Activated T-helper 2 cell treated with anti-CD3 and anti-CD28 coated beads, Interferon-gamma antibody, Interleukin-2, Interleukin-4, amounts not matched to agents 10 μg/mL and 5 μg/mL and 100 μg/mL, durations not matched to agents 14 hours and 24 hours and 36 hours (primary cell): ENCODE measurements at places on chromosomes 12 and 14.

DNA sequence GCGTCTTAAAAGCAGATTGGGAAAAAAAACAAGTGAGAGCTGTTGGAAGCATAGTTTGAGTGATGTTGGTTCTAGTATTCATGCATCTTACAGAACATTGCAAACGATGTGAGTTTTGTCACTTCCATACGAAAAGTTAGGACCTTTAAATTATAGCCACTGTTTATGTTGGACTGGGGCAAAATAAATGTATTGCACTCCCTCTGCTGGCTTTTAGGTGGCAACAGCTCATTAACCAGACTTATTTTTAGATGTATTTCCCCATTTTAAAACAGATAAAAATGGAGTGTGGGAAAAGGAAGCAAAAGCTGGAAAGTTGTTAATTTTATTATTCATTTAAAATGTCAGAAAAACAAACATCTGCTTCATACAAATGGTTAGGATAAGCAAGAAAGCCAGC lies 111.9 kb downstream of the LGR5 start:
- no peaks in the 10 kb centered on the region for H3K36me3 ChIP-seq
- DNase-seq = no peak
- H3K4me3 ChIP-seq = no peak overlapping the region
- H3K27me3 ChIP-seq = no peaks in the 10 kb centered on the region
- H3K27ac ChIP-seq = no peak overlapping the region

- H3K4me1 ChIP-seq = no peaks in the 10 kb centered on the region
- no peak for DNase-seq
- H3K27me3 ChIP-seq = no peaks in the 10 kb centered on the region
- no peak overlapping the region for H3K4me3 ChIP-seq
- no peak overlapping the region for H3K27ac ChIP-seq
Observed at GRCh38 chr12:5466521-5466960, 34.6 kb downstream of the NTF3 start.

DNA sequence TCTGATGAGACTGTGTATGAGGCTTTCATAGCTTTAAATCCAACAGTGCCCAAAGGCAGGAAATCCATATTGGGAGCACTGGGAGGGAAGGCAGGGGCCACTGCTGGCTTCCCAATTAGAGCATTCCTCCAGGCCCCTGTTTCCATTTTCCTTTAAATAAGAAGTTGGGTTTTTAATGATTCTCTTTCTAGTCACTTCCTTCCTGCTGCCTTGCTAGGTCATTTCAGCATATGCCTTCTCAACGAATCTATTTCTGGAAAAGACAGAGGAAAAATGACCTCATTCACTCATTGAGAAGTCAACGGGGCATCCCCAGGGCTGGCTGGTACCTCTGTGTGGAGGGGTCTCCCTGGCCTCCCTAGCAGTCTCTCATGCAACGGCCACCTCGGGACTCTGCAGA lies 43.5 kb downstream of the IGF1 start:
- peaks cover 8% of the 10 kb centered on the region for H3K4me1 ChIP-seq
- DNase-seq = no peak
- H3K36me3 ChIP-seq = no peaks in the 10 kb centered on the region
- no peak overlapping the region for H3K27ac ChIP-seq
- H3K27me3 ChIP-seq = peaks cover 3% of the 10 kb centered on the region
- H3K4me3 ChIP-seq = no peak overlapping the region

- H3K27me3 ChIP-seq = no peaks in the 10 kb centered on the region
- no peak overlapping the region for H3K4me3 ChIP-seq
Observed at GRCh38 chr12:89247541-89247942, 104.8 kb downstream of the DUSP6 start.

GRCh38 chr12:65443038-65443437 lies 164.6 kb downstream of the MSRB3 start:
- peaks cover 2% of the 10 kb centered on the region for H3K27me3 ChIP-seq
- no peak overlapping the region for H3K4me3 ChIP-seq
- no peaks in the 10 kb centered on the region for H3K36me3 ChIP-seq
- DNase-seq = no peak
- no peaks in the 10 kb centered on the region for H3K4me1 ChIP-seq

DNA sequence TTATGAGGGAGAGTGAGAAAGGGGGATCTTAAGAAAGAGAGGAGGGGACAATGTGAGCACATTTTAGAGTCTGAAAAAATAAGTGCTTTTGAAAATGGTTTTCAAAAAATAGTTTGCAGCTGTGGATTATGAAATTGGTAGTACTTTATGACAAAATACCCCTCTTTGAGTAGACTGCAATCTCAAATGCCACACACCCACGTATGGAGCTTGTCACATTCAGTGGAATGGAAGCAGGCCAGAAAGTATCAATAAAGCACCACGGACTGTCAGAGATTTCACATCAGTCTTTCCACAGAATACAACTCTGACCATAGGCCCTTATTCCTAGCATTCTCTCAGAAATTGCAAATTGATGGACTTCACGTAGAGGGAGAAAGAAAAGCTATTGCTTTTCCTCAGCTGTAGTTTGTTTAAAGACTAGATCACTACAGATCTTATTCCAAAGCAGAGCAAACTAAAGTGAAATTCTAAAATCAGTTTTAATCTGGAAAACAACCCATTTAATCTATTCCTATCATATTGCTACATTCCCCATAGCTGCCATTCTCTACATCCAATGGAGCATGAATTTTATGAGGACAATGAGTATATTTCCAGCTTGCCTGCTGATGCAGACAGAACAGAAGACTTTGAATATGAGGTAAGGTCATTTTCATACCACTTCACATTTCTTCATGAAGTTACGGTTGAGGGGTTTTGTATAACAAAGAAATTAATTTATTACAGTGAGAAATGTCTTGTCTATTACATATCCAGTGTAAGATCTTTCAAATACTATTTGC lies 321.3 kb downstream of the PDZRN4 start:
- no peaks in the 10 kb centered on the region for H3K36me3 ChIP-seq
- no peaks in the 10 kb centered on the region for H3K4me1 ChIP-seq
- H3K4me3 ChIP-seq = no peak overlapping the region
- H3K27me3 ChIP-seq = no peaks in the 10 kb centered on the region

DNA sequence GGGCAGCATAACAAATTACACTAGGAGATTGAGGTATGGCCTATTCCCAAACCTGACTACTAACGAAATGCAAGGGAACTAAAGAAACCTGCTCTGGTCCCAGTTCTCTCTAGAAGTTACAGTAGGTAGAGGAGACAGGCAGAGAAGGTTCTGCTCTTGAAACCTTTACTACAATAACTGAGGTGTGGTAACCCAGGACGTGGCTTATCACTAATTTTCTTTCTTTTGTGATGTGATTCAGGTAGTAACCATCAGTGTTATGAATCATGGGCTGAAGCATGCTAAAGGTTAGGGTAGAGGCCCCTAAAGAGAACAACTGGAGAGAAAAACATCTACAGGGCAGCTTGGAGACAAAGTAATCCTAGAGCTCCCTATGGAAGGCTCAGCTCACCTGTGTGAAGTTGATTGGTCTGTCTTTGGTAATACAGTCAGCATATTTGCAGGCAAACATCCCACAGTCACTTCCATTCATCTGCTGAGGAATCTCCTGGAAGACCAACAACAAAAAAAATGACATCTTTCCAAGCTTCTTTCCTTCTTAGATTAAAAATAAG lies 41.8 kb upstream of the COL2A1 start:
- no peaks in the 10 kb centered on the region for H3K4me1 ChIP-seq
- H3K36me3 ChIP-seq = peaks cover 49% of the 10 kb centered on the region
- no peaks in the 10 kb centered on the region for H3K27me3 ChIP-seq
- DNase-seq = no peak

DNA sequence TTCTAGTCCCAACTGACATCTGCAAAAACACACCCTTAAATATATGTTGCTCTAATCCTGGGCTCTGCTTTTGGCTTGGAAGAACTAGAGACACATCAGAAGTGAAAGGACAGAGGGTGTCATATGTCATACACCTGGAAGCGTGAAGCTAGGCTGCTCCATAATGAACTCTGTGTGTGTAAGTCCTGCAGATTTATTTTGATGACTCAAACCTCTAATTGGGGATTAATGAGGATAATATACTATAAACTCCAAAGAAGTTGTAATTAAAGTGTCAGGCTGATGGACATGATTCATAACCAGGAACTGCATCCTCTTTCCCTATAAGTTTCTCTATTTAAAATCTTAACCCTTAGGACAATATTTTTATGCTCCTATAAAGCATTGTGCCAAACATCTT lies 4.4 kb upstream of the KCNK10 start:
- peaks cover 49% of the 10 kb centered on the region for H3K27me3 ChIP-seq
- H3K36me3 ChIP-seq = no peaks in the 10 kb centered on the region
- DNase-seq = no peak
- no peak overlapping the region for H3K4me3 ChIP-seq
- H3K27ac ChIP-seq = no peak overlapping the region

- DNase-seq = no peak
- no peaks in the 10 kb centered on the region for H3K36me3 ChIP-seq
Observed at GRCh38 chr12:85277191-85277590, 2.8 kb upstream of the ALX1 start.

DNA sequence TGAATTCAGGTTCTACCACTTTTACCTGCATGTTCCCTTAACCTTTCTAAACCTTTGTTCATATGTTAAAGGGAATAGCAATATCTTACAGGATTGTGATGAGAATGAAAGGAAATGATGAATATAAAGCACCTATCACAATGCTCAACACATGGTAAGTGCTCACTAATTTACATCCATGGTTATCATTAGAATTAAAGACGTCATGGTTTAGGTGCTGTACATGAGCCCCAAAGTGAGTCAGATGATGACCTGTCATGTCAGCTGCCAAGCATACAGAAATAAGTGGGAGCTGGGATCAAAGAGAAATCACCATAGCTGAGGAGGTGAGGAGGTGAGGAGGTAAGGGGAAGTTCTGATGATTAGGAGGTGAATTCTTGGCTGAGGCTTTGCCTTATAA lies 135.9 kb upstream of the ATP2B1 start:
- no peak overlapping the region for H3K27ac ChIP-seq
- H3K4me3 ChIP-seq = no peak overlapping the region
- H3K36me3 ChIP-seq = no peaks in the 10 kb centered on the region
- no peaks in the 10 kb centered on the region for H3K4me1 ChIP-seq
- H3K27me3 ChIP-seq = peaks cover 17% of the 10 kb centered on the region

- DNase-seq = no peak
- H3K4me3 ChIP-seq = peak overlapping the region; percentile 89
- no peak overlapping the region for H3K27ac ChIP-seq
- no peaks in the 10 kb centered on the region for H3K36me3 ChIP-seq
- peaks cover 24% of the 10 kb centered on the region for H3K4me1 ChIP-seq
Observed at GRCh38 chr12:56361487-56362129, 1.0 kb downstream of the APOF start.

DNA sequence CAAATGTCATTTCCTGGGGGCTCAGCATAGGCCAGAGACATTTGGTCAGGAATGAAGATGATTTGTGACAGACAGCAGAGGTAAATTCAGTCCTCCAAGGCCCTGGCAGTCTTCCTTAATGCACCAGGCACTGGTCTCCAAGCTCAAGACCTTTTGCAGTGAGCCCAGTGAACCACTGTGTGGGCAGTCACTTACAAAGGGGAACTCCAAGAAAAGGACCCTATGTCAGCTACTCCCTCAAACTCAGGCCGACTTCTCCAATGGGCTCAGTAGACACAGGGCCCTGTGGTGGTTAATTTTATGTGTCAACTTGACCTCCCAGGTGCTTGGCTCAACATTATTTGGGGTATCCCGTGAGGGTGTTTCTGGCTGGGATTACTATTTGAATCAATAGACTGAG lies 29.3 kb upstream of the PLEK2 start:
- no peak overlapping the region for H3K4me3 ChIP-seq
- H3K36me3 ChIP-seq = no peaks in the 10 kb centered on the region
- DNase-seq = no peak
- H3K27me3 ChIP-seq = peaks cover 27% of the 10 kb centered on the region

DNA sequence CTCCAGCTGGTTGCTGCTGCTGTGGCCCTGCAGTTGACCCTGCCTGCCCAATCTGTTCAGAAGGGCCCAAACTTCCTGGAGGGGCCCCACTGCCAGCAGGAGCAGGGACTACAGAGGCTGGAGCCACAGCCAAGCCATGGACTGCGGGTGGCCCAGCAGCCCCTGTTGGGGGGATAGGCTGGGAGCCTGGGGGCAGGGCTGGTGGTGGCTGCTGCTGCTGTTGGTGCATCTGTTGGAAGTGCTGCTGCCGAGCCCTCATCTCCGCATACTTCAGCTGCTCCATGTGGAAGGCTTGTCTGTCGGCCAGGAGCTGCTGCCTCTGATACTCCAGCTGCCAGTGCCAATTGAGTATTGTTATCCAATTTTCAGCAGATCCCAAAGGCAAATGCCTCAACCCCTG lies 7.2 kb downstream of the MYL6 start:
- peaks cover 79% of the 10 kb centered on the region for H3K36me3 ChIP-seq
- H3K27ac ChIP-seq = no peak overlapping the region
- no peak overlapping the region for H3K4me3 ChIP-seq
- H3K4me1 ChIP-seq = peaks cover 18% of the 10 kb centered on the region
- no peaks in the 10 kb centered on the region for H3K27me3 ChIP-seq

GRCh38 chr14:81122326-81122725 lies 98.4 kb downstream of the GTF2A1 start:
- H3K4me1 ChIP-seq = peaks cover 5% of the 10 kb centered on the region
- no peak overlapping the region for H3K4me3 ChIP-seq
- no peaks in the 10 kb centered on the region for H3K36me3 ChIP-seq
- DNase-seq = no peak
- no peak overlapping the region for H3K27ac ChIP-seq

DNA sequence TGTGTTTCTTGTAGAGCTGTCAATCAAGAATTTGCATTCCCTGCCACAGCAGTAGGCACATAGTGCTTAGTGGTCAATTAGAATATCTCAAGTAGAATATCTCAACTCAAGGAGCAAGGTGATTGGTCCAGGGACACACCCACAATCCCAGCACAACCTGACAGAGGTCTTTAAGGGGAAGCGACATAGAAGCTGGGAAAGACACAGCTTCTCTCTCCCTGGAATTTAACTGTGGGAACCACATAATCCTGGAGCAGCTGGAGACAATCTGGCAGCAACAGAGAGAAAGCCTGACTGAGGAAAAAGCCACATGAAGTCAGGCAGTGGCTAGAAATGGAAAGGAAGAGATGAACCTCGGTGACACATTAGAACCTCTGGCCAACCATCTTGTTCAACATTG lies 85.7 kb upstream of the LMO3 start:
- H3K27ac ChIP-seq = no peak overlapping the region
- no peaks in the 10 kb centered on the region for H3K36me3 ChIP-seq
- H3K27me3 ChIP-seq = no peaks in the 10 kb centered on the region
- H3K4me1 ChIP-seq = no peaks in the 10 kb centered on the region

GRCh38 chr12:48356041-48356768 lies 5.5 kb upstream of the ZNF641 start:
- DNase-seq = no peak
- peaks cover 7% of the 10 kb centered on the region for H3K27me3 ChIP-seq
- H3K4me1 ChIP-seq = peaks cover 5% of the 10 kb centered on the region

DNA sequence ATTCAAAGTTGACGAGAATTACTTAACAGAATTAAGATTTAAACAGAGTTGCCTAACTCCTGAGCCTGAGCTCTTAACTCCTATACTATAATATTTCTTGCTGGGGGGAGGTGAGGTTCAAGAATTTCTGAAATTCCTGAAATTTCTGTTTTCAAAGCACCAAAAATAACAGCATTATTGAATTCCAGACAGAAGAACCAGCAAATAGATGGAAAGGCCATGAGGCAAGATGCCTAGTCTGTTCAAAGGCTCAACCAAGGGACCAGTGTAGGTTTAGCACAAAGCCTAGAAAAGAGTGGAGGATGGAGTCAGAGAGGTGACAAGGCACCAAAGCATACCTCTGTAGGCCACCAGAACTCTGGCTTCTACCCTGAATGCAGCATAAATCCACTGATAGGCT lies 76.4 kb downstream of the PPP1R12A start:
- no peak for DNase-seq
- H3K36me3 ChIP-seq = peaks cover 54% of the 10 kb centered on the region
- H3K27ac ChIP-seq = no peak overlapping the region
- no peak overlapping the region for H3K4me3 ChIP-seq
- no peaks in the 10 kb centered on the region for H3K27me3 ChIP-seq

GRCh38 chr12:27861428-27862167 lies 81.6 kb upstream of the MANSC4 start:
- H3K4me1 ChIP-seq = peaks cover 21% of the 10 kb centered on the region
- H3K36me3 ChIP-seq = no peaks in the 10 kb centered on the region
- no peak overlapping the region for H3K4me3 ChIP-seq
- H3K27me3 ChIP-seq = peaks cover 7% of the 10 kb centered on the region
- no peak overlapping the region for H3K27ac ChIP-seq
